ENCODE measurements at places on chromosomes 2 and 18.

- no peak for DNase-seq
Measured at GRCh38 chr2:64059270-64059669, 40.0 kb upstream of the VPS54 start.

- DNase-seq = no peak
Measured at GRCh38 chr2:59853032-59853431, 700.4 kb downstream of the BCL11A start.

- no peak for DNase-seq
Measured at GRCh38 chr2:173288561-173288960, 66.1 kb upstream of the CDCA7 start.

DNA sequence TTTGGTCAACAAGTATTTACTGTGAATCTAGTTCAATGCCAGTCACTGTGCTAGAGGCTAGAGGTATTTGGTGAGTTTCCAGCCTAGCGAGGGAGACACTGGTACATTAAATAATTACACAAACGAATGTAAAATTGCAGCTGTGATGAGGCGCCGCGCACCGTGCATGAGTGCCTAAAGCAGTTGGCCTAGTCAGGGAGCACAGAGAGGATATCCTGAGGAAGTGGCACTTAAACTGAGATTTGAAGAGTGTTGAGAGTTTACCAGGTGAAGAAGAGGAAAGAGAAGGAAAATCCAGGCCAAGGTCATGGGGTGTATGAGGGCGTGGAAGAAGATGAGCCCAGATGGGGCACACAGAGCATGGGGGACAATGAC lies 157.6 kb upstream of the NDUFV2 start:
- DNase-seq = no peak

DNA sequence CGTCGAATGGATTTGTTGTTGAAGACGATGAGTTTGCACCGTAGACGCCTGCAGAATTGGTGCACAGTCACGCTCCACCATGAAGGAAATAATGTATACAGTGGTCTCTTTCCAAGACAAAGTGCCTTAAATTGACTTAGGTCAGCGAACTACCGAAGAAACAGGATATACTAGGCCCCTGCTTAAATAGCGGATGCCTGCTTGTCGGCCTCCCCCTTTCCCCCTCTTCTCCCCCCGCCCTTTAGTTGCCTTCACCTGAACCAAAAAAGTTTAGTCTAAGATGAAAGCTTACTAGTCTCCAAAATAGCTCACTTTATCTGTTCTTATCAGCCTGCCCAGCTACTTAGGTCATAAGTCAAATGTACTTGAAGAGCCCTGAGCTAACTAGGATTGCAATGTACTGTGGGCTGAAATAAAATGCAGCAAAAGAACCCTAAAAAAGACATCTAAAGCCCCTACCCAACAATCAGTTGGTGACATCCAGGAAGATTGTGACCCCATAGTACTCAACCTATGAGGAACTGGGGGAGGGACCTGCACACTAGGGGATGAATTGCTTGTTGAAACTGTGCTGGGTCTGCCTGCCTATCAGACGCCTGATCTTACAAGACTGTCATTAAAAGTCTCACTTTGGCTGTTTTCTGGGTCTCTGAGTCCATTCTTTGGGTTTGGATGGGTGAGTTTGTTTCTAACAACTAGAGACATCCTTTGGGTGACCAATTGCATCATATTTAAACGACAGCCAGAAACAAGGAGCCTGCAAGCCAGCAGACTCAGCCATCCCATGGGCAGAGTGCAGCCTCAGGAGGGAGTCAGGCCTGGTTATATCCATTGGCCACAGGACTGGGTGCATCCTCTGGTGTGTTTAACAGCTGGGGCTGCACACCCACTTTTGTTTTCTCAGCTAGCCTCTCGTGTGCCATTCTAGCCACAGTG lies 14.5 kb downstream of the ACOXL start:
- no peak for DNase-seq

GRCh38 chr2:203870941-203871340 lies 3.4 kb downstream of the CTLA4 start:
- DNase-seq = no peak
